ENCODE measurements at places on chromosomes 1 and 21.

DNA sequence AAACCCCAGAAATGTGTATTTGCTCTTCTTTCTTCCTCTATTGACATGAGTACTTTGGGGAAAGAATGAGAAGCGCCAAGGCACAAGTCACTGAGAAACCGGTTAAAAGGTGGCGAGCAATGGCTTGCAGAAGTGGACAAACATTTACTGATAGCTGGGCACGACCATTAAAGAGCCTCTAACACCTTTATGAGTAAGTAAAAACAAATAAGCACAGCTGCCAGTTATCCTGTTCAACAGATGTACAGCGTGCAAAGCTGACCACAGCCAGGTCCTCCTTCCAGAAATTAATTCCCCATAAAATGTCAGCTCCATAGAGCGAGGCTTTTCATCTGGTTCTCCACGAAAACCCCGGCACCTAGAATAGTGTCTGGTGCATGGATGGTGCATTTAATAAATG is 72.7 kb downstream of the CAPZB start:
- no peaks in the 10 kb centered on the region for H3K27me3 ChIP-seq
- DNase-seq, result no peak
- H3K36me3 ChIP-seq, result peaks cover 23% of the 10 kb centered on the region
- H3K27ac ChIP-seq, result no peak overlapping the region

- peak overlapping the region; percentile 75 for H3K4me3 ChIP-seq
- H3K36me3 ChIP-seq, result peaks cover 44% of the 10 kb centered on the region
- H3K27me3 ChIP-seq, result no peaks in the 10 kb centered on the region
- DNase-seq, result peak; percentile 43
- peak overlapping the region; percentile 82 for H3K27ac ChIP-seq
Observed at GRCh38 chr1:92317836-92318493, 19.1 kb downstream of the RPAP2 start.

GRCh38 chr1:29708381-29708780 is 472.1 kb downstream of the PTPRU start:
- H3K4me3 ChIP-seq, result no peak overlapping the region
- peaks cover 19% of the 10 kb centered on the region for H3K27me3 ChIP-seq

DNA sequence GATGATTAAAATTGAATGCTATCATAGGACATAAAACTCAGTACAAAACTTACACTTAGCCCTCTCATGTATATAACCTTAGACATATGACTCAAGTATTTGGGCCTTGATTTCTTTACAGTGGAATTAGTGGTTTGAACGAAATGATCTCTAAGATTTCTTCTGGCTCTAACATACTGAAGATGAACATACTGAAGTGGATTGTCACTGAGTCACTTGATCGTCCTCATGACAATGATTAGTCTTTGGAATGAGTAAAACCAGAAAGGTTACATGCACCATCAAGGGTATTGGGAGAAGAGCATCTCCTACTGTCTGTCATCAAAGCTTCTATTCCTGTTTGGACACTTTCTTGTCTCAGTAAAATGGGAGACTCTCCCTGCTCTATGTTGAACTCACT is 17.4 kb downstream of the FMN2 start:
- H3K4me3 ChIP-seq, result no peak overlapping the region
- no peaks in the 10 kb centered on the region for H3K27me3 ChIP-seq
- DNase-seq, result no peak
- no peaks in the 10 kb centered on the region for H3K4me1 ChIP-seq
- H3K36me3 ChIP-seq, result no peaks in the 10 kb centered on the region

DNA sequence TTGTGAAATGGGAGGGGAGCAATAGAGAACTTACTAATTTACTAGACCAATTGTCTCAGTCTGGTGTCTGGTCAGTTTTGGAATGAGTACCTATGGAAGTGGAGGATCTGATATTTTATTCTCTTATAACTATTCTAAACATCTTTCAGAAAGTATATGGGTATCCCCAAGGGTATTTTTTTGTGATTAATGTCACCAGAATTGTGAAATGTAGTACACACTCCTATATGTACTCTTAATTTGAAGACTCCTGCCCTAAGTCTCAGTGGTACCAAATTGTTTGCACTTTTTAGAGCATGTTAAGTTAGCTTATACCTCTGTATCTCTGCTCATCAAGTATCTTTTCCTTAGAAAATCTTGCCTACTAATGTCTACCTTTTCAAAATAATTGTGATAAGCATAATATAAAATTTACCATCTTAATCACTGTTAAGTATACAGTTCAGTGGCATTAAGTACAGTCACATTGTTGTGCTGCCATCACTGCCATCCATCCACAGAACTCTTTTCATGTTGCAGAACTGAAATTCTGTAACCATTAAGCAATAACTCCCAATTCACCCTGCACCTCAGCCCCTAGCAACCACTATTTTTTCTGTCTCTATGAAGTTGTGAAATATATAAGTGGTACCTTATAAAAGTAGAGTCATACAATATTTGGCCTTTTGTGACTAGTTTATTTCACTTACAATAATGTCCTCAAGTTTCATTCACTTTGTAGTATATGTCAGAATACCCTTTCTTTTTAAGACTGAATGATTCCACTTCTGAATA is 40.5 kb downstream of the SLC30A7 start:
- H3K4me3 ChIP-seq, result no peak overlapping the region
- peaks cover 81% of the 10 kb centered on the region for H3K36me3 ChIP-seq
- no peak for DNase-seq
- H3K4me1 ChIP-seq, result peaks cover 38% of the 10 kb centered on the region

DNA sequence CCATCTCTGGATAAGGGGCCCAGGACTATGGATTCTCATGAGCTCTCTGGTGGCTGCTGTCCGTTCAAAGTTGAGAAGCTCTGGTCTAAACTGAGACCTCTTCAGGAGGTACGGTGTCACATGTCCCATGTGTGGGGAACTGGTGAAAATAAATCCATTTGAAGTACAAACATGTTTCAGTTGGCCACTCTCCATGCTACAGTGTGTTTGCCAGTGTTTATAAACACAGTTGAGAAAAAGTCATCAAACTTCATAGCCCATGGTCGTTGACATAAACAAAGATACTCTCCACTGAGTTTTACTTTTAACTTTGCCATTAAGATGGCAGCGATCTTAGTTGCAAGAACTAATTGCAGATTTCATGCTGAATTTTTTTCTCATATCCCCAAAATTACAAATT is 72.8 kb downstream of the PSMG1 start:
- H3K4me1 ChIP-seq, result no peaks in the 10 kb centered on the region
- peaks cover 16% of the 10 kb centered on the region for H3K27me3 ChIP-seq
- H3K4me3 ChIP-seq, result no peak overlapping the region
- no peak for DNase-seq

GRCh38 chr1:11790101-11790879 is 15.5 kb downstream of the MTHFR start:
- no peak overlapping the region for H3K27ac ChIP-seq
- no peak for DNase-seq
- no peaks in the 10 kb centered on the region for H3K4me1 ChIP-seq
- H3K4me3 ChIP-seq, result no peak overlapping the region

GRCh38 chr1:21439721-21440629 is at the start of gene NBPF3:
Gene NBPF3 (plus strand): TSS chr1:21440137. CDS start chr1:21445087, 4,950 bp downstream.
- H3K4me3 ChIP-seq, result peak within 1 kb of the TSS; percentile 90
- peaks cover 32% of the 10 kb centered on the region for H3K27me3 ChIP-seq
- peaks cover 14% of the 10 kb centered on the region for H3K4me1 ChIP-seq
- peak within 1 kb of the TSS; percentile 80 for H3K27ac ChIP-seq

- no peaks in the 10 kb centered on the region for H3K36me3 ChIP-seq
- no peak overlapping the region for H3K4me3 ChIP-seq
- H3K27ac ChIP-seq, result no peak overlapping the region
- H3K4me1 ChIP-seq, result peaks cover 17% of the 10 kb centered on the region
- DNase-seq, result no peak
Observed at GRCh38 chr1:20729155-20729931, 3.2 kb downstream of the SH2D5 start.

DNA sequence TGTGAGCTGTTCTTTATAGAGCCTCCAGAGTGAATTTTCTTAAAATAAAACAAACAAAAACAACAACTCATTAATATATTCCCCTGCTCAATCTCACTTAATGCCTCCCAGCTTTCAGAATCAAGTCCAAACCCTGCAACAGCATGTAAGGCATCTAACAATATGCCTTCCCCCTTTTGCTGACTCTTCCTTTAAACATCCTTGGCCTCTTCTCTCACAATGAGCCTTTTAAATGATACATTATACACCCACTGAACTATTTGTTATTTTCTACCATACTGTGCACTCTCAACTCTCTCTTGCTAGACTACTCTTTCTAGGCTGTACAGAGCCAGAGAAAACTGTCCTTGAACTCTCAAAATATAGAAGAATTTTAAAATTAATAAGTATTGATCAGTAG is 115.2 kb upstream of the SNX7 start:
- no peak overlapping the region for H3K27ac ChIP-seq
- no peaks in the 10 kb centered on the region for H3K27me3 ChIP-seq
- H3K36me3 ChIP-seq, result no peaks in the 10 kb centered on the region
- DNase-seq, result no peak
- no peaks in the 10 kb centered on the region for H3K4me1 ChIP-seq

- H3K36me3 ChIP-seq, result peaks cover 68% of the 10 kb centered on the region
- H3K27me3 ChIP-seq, result no peaks in the 10 kb centered on the region
- DNase-seq, result no peak
- H3K4me3 ChIP-seq, result no peak overlapping the region
- H3K27ac ChIP-seq, result no peak overlapping the region
Observed at GRCh38 chr1:198850196-198850595, 211.4 kb downstream of the PTPRC start.

- H3K36me3 ChIP-seq, result no peaks in the 10 kb centered on the region
- no peak overlapping the region for H3K27ac ChIP-seq
- H3K27me3 ChIP-seq, result no peaks in the 10 kb centered on the region
- H3K4me1 ChIP-seq, result peaks cover 7% of the 10 kb centered on the region
- DNase-seq, result no peak
Observed at GRCh38 chr1:40155910-40156309, 5.3 kb upstream of the RLF start.

DNA sequence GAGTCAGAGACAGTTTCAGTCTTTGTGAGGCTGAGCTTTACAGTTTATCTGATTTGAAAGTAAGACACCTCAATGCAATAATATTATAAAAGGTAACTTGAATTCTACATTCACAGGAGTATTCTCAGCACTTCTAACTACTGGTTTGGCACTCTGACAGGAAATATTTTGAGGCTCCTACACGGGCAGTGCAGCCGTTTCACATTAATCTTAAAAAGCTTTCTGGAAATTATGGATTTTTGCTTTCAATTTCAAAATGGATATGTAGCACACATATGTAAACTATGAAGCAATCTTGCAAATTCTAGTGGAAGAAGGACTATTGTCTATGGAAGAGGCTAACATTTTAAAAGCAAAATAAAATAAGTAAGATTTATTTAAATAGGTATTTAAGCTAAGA is 262.9 kb upstream of the SNX7 start:
- no peak for DNase-seq
- peak overlapping the region; percentile 21 for H3K27ac ChIP-seq
- no peaks in the 10 kb centered on the region for H3K27me3 ChIP-seq
- H3K4me1 ChIP-seq, result peaks cover 39% of the 10 kb centered on the region
- peaks cover 2% of the 10 kb centered on the region for H3K36me3 ChIP-seq

DNA sequence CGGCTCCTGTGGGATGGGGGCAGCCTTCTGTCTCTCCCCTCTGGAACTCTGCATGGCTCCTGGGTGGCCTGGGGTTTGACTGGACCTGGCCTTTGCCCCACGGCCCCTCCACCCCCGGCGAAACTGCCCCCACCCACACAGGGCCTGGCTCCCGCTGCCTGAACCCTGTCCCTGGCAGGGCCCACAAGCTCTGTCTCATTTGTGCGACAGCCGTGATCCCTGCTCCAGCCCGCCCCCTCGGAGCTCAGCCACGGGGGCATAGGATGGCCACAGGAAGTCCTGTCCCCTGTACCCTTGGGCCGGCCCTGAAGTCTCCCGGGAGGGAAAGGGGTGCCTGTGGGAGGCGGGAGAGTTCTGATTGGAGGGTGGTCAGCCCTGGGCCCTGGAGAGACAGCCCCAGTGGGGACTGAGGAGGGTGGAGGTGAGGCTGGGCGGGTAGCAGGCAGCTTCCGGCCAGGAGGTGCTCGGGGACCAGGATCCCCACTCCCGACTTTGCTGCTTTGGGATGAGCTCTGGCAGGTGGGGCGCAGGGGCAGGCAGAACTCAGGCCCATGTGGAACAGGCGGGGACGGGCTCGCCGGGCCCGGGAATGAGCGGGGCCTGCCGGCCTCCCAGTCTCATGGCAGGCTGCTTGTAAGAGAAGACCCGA is 45.1 kb downstream of the SLX9 start:
- H3K4me3 ChIP-seq, result no peak overlapping the region
- no peaks in the 10 kb centered on the region for H3K27me3 ChIP-seq
- no peaks in the 10 kb centered on the region for H3K4me1 ChIP-seq

DNA sequence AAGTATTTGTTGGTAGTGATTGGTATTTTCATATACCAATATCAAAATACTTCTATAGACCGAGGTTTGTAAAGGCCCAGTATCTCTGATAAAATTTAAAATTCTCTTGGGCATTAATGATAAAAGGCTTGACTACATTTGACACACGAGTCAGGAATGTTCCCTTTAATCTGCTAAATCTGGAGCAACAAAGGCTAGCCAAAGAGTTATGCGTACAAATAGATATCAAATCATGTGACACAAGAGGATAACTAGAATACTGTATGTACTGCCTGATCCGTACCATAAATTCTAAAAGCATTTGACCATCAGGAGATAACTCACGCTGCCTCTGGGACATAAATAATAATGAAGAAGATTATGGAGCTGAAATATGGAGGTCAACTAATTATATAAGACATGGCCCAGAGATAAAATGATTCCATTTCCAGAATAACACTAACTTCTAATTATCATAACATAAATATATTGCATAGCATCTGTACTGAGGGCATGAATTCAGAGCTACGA is 64.2 kb upstream of the SH3GLB1 start:
- no peaks in the 10 kb centered on the region for H3K4me1 ChIP-seq
- H3K4me3 ChIP-seq, result no peak overlapping the region
- no peaks in the 10 kb centered on the region for H3K27me3 ChIP-seq
- H3K36me3 ChIP-seq, result no peaks in the 10 kb centered on the region
- DNase-seq, result no peak
- H3K27ac ChIP-seq, result no peak overlapping the region

DNA sequence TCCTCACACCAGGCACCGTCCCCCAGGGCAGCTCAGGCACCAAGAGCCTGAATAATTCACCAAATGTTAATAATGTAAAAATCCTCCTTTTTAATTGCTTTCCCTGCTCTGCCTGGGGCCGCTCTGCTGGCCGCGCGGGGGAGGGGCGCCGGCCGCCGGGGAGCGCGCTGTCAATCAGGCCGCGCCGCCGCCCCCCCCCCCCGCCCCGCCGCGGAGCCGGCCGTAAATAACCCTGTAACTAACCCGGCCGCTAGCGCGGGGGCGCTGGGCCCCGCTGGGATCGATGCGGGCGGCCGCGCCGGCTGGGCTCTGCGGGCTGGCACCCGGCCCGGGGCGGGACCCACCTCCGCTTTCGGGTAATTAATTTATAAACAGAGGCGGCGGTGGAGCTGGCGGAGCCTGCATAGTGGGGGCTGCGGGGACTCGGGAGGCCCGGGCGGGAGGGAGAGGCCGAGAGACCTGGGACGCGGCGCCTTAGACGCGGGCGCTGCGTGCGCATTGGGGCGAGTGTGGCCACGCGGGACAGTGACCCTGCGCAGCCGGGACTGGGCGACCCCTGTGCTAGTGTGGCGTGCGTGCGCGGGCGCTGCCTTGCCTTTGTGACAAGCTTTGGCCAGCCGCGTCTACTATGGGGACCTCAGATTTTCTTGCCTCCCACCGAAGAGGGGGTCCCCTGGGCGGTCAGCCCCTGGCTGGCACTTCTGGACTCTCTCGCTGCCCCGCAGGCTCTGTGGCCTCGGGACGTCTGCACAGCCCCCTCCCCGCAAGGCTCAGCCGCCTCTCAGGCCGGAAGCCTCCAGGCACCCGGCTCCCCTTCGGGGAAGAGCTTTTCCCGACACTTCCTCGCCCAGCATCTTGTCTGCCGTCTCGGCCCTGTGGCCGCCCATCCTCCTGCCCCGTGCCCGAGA is 16.6 kb downstream of the SAMD11 start:
- peaks cover 3% of the 10 kb centered on the region for H3K4me1 ChIP-seq
- peaks cover 7% of the 10 kb centered on the region for H3K36me3 ChIP-seq
- H3K4me3 ChIP-seq, result peak overlapping the region; percentile 21

Data from T-helper 2 cell treated with Interferon-gamma antibody and Interleukin-4, amounts not matched to agents 5 μg/mL and 100 μg/mL, for 36 hours (primary cell).